AG04450 (cell line): ENCODE measurements at places on chromosomes 11 and 22.

DNA sequence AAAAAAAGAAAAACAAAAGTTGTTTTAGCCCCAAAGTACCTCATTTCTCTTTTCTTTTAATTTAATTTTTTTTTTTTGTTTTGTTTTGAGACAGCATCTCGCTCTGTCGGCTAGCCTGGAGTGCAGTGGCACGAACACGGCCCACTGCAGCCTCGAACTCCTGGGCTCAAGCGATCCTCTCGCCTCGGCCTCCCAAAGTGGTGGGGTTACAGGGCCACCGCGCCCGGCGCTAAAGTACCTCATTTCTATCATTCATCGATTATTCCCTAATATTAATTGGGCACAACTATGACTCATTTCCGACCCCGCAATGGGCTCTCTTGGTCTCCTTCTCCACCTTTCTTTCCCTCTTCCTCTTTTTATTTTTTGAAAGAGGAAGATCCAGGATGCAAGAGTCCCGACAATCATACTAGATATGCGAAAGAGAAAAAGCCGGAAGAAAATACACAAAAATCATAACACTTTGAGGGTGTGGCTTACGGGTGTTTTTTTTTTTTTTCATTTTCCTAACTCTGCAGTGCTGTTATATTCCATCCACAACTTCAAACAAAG lies 475 bp upstream of the AIP start:
- no peak for DNase-seq

GRCh38 chr11:1303126-1303821 lies 6.2 kb downstream of the TOLLIP start:
- no peak for DNase-seq

DNA sequence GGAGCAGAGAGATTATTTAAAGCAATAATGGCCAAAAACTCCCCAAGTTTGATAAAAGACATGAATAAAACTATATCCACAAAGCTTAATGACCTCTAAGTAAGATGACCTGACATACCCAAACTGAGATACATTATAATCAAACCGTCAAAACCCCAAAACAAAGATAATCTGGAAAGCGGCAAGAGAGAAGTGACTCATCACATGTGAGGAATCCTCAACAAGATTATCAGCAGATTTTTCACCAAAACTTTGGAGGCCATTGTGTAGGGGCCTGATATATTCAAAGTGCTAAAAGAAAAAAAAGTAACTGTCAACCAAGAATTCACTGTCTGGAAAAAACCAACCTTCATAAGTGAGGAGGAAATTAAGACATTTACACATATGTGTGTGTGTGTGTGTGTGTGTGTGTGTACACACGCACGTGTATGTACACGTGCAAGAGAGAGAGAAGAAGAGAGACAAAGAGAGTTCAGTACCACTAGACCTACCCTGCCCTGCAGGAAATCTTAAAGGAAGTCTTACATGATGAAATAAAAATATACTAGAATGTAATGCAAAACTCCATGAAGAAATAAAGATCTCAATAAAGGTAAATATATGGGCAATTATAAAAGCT lies 752.4 kb downstream of the NELL1 start:
- DNase-seq = no peak

DNA sequence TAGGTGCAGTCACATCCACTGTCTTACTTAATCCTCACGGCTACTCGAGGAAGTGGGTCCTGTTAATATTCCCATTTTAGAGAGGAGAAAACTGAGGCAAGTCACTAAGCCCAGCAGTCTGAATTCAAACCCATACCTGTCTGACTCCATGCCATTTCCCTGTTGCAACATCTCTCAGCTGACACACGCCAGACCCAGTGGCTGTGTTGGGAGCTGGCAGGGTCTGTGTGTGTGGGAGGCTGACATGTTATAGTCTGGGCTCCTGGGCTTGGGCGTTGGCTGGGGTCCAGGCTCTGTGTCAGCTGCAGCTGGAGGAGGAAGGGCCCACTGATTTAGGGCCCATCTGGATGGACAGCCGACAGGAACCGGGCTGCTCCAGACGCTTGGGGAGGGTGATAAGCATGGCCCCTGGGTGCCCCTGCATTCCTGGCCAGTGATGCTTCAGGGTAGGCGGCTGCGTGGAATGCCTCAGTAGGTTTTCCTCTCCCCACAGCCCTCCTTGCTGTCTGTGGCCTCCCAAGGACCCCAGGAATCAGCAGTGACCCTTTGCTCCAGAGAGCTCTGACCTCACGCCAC lies 562.5 kb downstream of the MN1 start:
- peak; percentile 95 for DNase-seq

GRCh38 chr22:46828323-46828900 lies 66.0 kb downstream of the TBC1D22A start:
- no peak for DNase-seq

DNA sequence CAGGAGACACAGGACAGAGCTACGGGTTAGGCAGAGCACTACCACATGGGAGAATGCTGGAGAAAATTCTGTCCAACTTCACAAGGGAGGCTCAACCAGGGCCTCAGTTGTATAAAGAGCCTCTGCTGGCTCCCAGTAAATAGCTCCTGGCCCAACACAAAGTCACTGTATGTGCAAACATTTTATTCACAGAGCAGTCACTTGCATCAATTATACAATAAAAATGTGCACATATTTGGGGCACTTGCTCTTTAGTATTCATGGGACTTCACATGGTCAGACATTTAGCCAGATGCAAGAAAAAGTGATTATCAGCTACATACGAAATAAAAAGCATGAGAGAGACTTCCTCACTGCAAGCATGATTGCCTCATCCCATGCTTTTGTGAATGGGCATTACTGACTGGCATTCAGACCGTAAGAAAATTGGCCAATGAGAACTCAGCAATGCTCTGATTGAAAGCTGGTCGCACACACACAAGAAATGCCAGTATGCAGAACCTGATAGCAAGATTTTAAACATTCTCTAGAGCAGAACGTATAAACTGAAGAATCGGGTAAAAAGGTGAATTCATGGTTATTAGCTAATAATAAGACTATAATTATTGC lies 39.4 kb downstream of the BLID start:
- no peak for DNase-seq

DNA sequence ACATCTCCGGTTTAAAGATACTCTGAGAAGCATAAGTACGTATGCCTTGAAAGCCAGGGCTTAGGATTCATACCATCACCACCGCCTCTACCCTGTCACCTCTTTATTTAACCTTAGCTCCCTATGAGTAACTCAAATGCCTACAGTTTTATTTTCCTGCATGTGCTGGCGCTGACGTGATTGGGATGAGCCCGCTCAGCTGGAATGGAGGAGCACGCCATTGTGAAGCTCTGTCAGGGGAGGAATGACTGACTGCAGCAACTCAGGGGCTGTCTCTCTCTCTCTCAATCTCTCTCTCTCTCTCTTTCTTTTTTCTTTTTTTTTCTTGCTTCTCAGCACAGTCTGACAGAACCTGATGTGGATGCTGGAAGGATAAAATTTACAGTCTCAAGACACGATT lies 12.4 kb downstream of the CAVIN3 start:
- DNase-seq = no peak

- DNase-seq = no peak
Measured at GRCh38 chr11:110434952-110435779, 5.4 kb downstream of the FDX1 start.

GRCh38 chr11:28535677-28536076 lies 427.5 kb downstream of the METTL15 start:
- no peak for DNase-seq

- no peak for DNase-seq
Measured at GRCh38 chr11:12187399-12187798, 77.0 kb downstream of the MICAL2 start.

DNA sequence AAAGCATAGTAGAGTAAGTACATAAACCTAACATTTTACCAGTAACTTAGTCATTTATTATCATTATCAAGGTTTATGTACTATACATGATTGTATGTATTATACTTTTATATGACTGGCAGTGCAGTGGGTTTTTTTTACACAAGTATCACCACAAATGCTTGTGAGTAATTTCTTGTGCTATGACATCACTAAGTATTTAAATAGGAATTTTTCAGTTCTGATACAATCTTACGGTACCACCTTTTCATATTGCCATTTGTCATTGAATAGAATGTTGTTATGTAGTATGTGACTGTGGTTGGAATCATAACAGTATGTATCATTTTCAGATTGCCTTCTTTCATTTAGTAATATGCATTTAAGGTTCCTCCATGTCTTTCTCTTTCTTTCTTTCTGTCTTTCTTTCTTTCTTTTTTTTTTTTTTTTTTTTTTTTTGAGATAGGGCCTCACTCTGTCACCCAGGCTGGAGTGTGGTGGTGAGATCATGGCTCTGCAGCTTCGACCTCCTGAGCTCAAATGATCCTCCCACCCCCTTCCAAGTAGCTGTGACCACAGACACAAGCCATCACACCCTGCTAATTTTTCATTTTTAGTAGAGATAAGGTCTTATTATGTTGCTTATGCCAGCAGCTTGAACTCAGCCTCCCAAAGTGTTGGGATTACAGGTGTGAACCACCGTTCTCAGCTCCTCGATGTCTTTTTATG lies 18.6 kb downstream of the ATM start:
- DNase-seq = no peak
